ENCODE measurements at places on chromosomes 12 and 14.

DNA sequence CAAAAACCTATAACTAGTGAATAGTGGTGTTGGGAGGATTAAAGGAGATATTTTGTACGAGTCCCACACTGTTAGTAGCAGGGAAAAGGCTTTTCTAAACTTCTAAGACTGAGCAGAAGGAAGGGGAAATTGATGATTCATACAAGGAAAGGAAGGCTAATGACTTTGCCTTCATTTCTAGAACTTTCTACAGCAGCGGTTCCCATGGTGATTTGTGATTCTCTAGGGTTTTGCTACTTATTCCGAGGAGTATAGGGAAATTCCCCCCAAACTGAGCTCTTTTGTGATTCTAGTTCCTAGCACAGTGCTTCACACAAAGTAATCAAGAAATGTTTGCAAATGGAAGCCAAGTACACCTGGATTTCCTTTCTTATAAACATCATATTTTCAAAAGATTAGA is 23.8 kb upstream of the PWP1 start:
- no peak for DNase-seq

GRCh38 chr14:96637521-96637920 is 135.3 kb downstream of the PAPOLA start:
- DNase-seq = no peak

DNA sequence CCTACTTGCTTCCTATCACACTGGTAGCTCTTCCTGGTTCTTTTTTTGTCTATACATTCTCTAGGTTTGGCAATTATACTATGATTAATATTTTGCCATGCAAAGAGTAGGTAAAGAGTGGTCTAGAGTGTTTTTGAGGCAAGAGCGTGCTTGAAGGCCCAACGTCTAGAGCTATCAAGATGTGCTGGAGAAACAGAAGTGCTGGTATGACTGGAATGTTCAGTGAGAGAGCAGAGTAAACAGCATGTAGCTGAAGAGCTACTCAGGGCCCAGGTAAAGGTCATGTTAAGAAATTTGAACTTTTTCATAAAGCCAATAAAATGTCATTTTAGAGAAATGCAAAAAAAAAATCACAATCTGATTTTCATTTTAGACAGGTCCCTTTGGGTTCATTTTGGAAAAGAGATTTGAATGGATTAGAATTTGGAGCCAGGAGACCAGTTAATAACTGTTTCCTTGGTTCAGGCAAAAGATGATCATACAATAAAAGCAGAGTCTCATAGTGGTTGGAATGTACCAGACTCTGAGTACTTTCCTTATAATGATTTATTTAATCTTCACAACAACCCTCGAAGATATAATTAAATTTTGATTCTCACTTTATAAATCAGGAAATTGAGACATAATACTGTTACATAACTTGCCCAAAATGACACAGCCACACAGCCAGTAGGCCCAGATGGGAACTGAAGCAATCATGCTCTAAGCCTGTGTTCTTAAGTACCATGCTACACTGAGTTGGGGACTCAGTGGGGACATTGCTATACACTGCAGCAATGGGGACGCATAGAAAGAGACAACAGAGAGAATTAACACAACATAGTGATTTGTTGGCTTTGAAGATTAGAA is 350.1 kb downstream of the NELL2 start:
- DNase-seq = no peak

DNA sequence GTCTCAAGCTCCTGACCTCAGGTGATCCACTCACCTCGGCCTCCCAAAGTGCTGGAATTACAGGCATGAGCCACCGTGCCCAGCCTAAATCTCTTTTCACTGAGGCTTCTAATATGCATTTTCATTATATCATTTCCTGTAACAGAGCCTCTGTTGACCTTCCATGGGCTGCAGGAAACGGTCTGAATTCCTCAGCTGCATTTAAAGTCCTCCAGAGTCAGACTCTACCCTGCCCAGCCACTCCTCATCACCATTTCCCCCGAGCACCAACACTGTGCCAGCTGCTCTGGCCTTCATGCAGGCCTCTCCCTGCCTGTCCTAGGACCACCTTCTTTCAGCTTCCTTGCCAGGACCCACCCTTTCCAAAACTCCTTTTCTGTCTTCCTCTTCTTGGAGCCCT is 9.8 kb upstream of the NFKBIA start:
- DNase-seq = no peak

- no peak for DNase-seq
Measured at GRCh38 chr12:90048918-90049317, 340.3 kb upstream of the ATP2B1 start.

- no peak for DNase-seq
Measured at GRCh38 chr12:70543444-70543843, 93.8 kb downstream of the PTPRB start.

- DNase-seq = no peak
Measured at GRCh38 chr12:89636052-89636775, 72.4 kb downstream of the ATP2B1 start.

DNA sequence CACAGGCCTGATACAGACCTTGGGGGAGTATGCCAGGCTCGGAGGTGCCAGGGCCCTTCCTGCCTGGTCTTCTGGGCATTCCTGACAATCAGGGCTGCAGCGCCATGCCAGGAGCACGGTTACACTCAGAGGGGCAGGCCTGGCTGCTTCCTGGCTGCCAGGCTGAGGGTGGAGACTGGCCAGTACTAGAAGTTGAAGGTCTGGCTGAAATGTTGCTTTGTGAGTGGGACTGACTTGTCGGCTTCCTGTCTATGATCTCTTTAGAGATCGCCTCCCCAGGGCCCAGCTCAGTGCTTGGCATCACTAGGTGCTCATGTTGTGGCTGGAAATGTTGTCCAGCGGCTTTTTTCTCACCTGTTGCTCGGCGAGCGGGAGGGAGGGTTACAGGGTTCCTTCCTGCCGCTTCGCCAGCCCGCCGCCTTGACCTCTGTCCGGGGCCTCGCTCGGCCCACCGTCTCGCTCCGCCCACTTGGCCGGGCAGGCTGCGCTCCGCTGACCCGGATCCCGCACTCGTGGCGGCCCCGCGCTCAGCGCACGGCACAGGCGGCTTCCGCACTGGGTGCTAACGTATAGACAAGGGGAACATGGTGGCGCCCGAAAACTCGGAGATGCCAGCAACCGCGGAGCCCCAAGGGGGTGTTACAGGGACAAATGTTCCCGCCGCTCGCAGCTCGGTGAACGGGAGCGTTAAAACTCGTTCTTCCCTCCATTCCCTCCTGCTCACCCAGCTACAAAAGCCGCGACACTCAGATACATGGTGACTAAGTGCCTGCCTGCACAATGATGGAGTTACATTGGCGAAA is 32.6 kb downstream of the PAPLN start:
- DNase-seq = no peak

DNA sequence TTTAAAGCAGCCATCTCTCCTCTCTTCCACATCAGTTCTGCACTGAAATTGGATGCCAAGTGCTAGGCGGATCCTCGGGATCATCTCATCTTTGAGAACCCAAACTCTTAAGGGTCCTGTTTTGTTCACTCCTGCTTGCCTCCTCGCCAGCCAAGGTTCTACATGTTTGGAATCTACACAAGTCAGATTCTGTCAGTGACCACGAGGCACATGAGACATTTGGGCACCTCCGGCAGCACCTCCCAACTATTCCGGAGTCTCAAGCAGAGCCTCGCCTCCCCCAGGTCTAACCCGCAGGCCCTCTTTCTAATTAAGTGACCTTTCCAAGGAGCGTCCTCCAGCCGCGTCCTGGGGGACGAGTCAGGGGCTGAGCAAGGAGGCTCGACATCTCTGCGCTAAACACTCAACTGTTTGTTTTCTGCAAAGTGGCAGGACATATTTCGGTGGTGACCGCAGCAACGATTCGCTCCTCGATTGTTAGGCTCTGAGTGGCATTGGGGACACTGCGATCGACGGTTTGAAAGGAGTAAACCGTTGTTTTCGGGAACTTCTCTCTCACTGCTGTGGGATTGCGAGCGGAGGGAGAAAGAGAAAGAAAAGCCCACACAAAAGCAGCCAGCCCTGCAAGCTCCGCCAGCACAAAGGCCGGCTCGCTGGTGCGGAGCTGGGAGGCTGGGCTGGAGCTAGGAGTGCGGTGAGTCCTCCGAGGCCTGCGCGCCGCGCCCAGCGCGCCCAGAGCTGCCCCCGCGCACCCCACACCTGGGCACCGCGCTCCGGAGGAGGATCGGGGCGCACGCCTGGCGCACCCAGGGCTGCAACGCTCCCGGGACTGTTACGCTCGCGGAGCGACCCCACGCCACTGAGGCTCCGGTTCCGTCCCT is 640 bp downstream of the ARMH4 start:
- no peak for DNase-seq

Data from CD4-positive, alpha-beta T cell treated with Interleukin-4 for 1 hour (primary cell).